GM03348 (cell line): ENCODE measurements at places on chromosomes 16 and 17.

GRCh38 chr17:77666462-77666861 lies 292.0 kb upstream of the TNRC6C start:
- no peak for DNase-seq

DNA sequence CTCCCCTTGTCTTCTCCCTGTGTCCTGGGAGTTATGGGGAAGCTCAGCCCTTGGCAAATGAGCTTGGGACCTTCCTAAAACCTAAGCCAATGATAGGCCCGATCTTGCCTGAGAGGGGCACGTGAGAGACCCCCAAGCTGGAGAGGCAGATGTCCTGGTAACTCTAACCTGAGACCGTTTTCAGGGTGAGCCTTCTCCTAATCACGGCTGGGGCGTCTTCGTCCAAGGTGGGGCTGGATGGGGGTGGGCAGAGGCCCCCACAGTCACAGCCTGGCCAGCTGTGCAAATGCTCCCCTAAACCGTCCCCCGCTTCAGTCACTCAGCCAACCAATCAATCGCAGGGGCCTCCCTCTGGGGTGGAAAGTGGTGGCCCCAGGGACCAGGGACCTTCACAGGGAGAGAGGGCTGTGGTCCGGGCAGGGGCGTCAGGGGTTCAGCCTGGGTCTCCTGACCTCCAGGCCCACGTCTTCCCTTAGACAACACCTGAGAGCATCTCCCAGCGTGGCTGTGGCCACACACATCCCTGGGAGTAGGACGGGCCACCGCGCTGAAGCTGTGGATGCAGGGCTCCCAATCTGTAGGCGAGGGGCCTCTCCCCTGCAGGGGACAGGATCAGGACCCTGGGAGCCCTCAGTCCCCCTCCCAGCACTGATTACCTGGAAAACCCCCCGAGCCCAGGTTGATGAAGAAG lies 30.6 kb downstream of the ACTG1 start:
- no peak for DNase-seq

GRCh38 chr16:78976212-78976611 lies 624.3 kb downstream of the MAF start:
- DNase-seq = no peak

- peak; percentile 29 for DNase-seq
Observed at GRCh38 chr17:3722716-3723115, 987 bp upstream of the HASPIN start.

DNA sequence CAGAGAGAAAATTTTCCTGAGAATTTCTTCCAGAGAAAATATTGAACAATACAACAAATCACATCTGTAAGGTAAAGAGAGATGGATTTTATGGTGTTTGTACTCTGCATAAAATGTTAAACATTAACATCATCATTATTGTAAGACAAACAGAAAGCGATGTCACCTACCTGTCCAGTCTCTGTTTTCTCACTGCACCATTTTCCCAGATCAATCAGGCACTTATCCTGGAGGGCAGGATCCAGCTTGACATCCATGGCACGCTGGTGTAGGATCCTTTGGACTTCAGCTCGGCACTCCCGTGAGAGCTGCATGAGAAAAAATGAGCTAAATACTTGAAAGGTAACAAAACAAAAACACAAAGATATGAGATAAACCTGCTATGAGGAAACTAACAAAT lies 55.9 kb upstream of the CLEC18B start:
- no peak for DNase-seq

DNA sequence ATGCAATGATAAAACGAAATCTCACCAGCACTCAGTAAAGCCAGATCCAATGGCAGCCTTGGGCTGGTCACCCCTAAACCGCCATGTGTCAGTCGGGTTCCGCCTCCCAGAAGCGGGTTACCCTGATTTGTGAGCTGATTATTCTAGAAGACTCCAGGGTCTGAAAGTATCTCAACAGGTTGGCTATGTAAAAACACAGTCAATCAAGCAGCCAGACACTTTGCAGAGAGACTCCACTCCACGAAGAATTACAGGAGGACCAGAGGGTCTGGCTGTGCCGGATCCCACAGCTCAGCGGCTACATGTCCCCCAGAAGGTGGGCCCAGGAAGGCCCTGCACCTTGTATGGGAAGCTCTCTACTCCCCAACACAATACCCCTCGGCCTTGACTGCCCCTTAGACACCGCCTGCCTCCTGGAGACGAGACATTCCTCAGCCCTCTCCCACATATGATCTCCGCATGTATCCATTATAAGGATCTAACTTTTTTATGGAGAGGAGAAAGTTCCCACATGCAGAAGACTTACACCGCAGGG lies 23.3 kb downstream of the ZFHX3 start:
- DNase-seq = no peak

DNA sequence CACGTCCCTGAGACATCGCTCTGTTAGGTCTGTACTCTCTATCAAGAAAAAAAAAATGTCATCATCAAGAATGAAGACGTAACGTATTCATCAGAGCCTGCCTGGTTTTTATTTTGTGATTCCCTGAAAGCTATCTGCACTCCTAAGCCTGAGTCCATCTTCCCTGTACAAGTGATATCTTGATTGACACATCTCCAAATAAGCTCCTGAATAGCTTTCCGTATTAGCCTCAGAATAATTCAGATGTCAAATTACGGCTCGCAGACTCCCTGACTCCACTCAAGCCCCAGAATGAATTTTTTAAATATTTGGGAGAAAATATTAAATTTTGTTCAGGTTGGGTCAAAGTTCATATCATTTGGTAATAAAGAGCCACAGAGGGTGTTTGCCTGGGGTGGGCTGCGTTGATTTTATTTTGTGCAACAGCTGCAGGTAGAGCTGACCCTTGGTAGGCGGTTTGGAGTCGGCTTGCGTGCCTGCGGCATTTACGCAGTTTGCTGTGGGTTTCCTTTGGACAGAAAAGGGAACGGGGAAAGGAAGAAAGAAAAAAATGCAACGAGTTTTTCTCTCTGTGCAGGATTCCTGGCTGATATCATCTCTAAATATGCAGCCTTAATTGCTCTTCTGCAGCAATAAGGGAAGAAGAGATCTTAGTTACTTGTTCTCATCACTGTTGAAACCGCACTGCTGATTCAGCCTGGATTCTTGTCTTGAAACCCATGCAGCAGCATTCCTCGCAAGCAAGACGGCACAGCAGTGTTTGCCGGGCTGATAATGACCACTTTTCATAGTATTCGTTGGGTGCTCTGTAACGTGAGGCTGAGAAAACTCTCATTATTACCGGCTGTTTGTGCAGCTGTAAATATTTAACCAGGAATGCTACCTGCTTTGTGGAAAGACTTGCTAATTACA lies 114.7 kb downstream of the IRX3 start:
- DNase-seq = peak; percentile 29

- DNase-seq = no peak
Observed at GRCh38 chr17:31724026-31724425, 135.0 kb downstream of the COPRS start.

DNA sequence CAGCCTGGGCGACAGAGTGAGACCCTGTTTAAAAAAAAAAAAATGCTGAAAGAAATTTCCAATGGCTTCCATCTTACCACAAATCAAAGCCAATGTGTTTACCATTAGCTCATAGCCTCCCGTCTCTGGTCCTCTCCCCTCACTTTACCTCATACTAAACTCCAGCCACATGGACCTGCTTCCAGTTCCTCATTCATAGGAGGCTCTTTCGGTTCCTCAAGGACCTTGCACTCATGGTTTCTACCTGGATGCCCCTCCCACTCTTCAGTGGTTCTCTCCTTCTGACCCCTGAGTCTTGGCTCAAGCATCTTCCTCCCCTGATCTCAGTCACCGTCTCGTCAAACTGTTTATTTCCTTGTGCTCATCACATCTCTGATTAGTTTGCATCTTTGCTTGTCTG lies 3.8 kb upstream of the DEF8 start:
- DNase-seq = no peak

GRCh38 chr17:57010487-57010886 lies 32.6 kb downstream of the SCPEP1 start:
- DNase-seq = no peak

DNA sequence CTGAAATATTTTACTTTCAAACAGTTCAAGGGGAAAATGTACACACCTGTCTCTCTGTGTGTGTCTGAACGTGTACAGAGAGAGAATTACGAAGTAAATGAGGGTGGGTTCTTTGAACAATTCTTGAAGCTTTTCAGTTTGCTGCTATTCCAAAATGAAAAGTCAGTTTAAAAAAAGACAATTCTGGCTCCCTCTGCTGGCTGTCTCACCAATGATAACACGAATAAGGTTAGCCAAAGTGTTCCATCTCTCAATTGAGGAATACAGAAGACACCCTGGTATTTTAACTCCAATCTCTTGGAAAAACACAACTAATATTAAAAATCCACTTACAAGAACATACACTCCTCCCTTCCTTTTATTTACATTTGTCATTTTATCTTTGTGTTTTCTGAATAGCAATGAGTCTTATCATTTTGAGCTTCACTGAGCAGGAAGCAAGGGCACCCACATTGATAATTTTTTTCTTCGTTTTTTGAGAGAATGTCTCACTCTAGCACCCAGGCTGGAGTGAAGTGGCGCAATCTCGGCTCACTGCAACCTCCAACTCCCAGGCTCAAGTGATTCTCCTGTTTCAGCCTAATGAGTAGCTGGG lies 20.5 kb downstream of the EFTUD2 start:
- peak; percentile 72 for DNase-seq

- peak; percentile 70 for DNase-seq
Observed at GRCh38 chr17:51035431-51035830, 85.2 kb downstream of the SPAG9 start.
